Chondrocyte (in vitro differentiated cells): ENCODE measurements at places on chromosomes 11 and 22. TPM values are rescaled to one million over a fixed set of nuclear protein-coding genes. Genes with fewer than 3 reads are reported as not detected.
A peak's percentile ranks its signal among the peaks of the same experiment; 100 is the strongest.

GRCh38 chr11:107252429-107253161 is 205.0 kb downstream of the CWF19L2 start:
- DNase-seq = no peak
- H3K27me3 ChIP-seq = peaks cover 3% of the 10 kb centered on the region
- H3K36me3 ChIP-seq = no peaks in the 10 kb centered on the region
- H3K4me3 ChIP-seq = no peak overlapping the region
- no peaks in the 10 kb centered on the region for H3K4me1 ChIP-seq

Gene CSF2RB
- total RNA-seq = 0.05 to 0.19 TPM (median 0.08 TPM) in 3 replicates

DNA sequence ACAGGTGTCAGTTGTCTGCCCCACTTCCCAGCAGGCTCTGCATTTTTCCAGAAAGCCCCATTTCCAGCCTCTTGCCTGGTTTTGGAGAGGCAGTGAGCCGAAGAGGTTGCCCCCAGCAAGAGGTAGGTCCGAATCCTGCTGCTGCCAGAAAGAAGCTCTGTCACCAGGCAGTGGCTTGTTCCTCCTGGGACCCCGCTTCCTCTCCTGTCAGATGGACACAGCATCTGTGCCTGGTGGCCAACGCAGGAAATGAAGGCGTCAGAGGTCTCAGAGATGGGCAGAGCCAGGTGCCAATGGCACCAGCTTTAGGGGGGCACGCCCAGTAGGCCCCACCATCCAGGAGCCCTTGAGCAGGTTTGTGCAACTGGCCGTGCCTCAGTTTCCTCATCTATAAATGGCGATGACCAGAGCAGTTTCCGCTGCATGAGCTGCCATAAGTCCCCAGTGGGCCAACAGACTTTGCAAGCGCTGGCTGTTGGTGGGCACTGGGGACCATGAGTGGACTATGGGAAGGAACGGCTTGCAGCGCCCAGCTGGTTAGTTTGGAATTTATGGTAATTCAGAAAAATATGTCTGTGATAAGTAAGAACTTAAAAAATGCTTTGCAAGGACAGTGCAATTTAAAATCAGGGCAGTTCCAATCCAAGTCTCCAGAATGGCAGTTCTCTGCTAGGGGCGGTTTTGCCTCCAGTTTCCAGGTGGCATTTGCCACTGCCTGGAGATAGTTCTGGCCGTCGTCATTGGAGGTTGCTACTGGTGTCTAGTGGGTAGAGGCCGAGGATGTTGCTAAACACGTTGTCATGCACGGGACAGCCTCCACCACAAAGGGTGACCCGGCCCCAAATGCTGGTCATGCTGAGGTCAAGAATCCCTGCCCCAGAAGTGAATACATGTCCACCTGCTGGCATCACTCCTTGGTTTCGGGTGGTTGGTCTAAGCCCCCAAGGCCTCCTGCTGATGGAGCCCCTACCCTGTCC is 2.3 kb upstream of the OSBPL5 start:
- DNase-seq = no peak
- no peak overlapping the region for H3K4me3 ChIP-seq
- no peak overlapping the region for H3K27ac ChIP-seq
- no peaks in the 10 kb centered on the region for H3K27me3 ChIP-seq

Gene TYR
- not detected in 3 replicates for total RNA-seq

Gene APOBEC3F
- 5.3 to 8.3 TPM (median 6.5 TPM) in 3 replicates for total RNA-seq

Gene SYT7
- total RNA-seq = 0.92 to 2.0 TPM (median 1.5 TPM) in 3 replicates

DNA sequence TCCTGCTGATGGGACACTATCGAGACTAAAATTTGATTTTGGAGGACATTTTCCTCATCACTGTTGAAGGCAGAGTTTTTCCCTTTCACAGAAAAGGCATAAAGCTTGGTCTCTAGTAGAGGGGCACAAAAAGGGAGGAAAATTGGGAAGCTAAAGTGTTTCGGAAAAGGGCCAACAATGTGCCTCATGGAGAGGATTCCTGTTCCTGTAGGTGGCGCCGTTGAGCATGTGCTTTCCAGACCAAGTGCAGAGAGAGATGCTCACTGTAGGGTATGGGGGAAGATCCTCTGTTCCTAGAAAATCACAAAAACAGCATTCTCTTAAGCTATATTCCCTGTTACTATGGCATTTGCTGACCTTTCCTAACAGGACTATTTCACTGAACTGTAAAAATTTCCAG is 18.4 kb upstream of the OR4C5 start:
- DNase-seq = no peak
- no peaks in the 10 kb centered on the region for H3K27me3 ChIP-seq
- no peak overlapping the region for H3K4me3 ChIP-seq
- H3K4me1 ChIP-seq = no peaks in the 10 kb centered on the region
- H3K36me3 ChIP-seq = no peaks in the 10 kb centered on the region

Gene OR52H1
- 0.39 TPM in 1 of 3 replicates, not detected in the others for total RNA-seq

DNA sequence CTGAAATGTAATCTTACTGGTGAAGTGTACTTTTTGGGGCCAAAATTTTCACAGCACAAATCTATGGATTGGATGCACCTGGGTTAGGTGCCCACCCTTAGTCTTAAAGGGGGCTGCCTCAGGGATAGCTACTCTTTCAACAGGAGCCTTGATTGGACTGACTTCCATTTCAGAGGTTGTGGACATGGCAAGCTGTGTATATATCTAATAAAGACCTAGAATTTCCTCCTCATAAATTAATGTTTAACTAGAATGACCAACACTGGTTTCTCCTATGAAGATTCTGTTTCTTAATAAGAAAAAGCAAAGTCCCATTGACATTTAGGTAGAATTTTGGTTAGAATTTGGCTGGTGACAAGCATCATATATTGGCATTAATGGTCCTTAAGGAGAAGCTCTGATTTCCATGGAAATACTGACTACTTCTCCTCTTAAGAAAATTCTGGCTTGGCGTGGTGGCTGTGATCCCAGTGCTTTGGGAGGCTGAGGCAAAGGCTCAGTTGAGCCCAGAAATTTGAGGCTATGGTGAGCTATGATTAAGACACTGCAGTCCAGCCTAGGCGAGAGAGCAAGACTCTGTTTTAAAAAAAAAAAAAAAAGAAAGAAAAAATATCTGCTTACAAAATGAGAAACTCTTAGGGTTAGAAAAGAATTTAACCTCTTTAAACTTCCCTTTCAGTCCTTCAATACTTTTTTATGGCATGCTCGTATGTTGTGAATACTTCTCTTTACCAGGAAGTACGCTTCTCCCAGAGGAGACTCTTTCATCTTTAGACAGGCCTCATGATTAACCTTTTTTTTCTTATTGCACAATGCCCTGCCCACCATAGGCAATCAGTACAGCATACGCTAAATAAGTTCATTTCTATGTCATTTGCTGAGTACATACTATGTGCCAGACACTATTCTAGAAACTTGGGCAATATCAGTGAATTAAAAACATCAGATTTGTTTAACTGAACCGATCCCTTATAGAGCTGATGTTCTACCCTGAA is 77.2 kb downstream of the PRR5L start:
- H3K4me3 ChIP-seq = no peak overlapping the region
- peaks cover 48% of the 10 kb centered on the region for H3K4me1 ChIP-seq
- DNase-seq = no peak
- H3K36me3 ChIP-seq = no peaks in the 10 kb centered on the region
- peak overlapping the region; percentile 66 for H3K27ac ChIP-seq

- no peak for DNase-seq
- H3K36me3 ChIP-seq = peaks cover 5% of the 10 kb centered on the region
- H3K27me3 ChIP-seq = peaks cover 11% of the 10 kb centered on the region
- no peak overlapping the region for H3K27ac ChIP-seq
Measured at GRCh38 chr11:69760319-69760718, 14.8 kb downstream of the FGF4 start.
